Neural cell (in vitro differentiated cells): ENCODE measurements at places on chromosomes 16 and 17. TPM values are rescaled to one million over a fixed set of nuclear protein-coding genes. Genes with fewer than 3 reads are reported as not detected.

Gene MAP2K6
- 9.1 and 10.5 TPM in 2 replicates for polyA plus RNA-seq

Gene TSPOAP1
- polyA plus RNA-seq = 103 and 125 TPM in 2 replicates

Gene SDR42E1
- 0.02 TPM in 1 of 2 replicates, not detected in the other for polyA plus RNA-seq

Gene SOX8
- polyA plus RNA-seq = 3.9 and 4.6 TPM in 2 replicates

Gene DBNDD1
- 15.4 and 18.4 TPM in 2 replicates for polyA plus RNA-seq

Gene HBZ
- polyA plus RNA-seq = not detected in 2 replicates

Gene WFIKKN2
- not detected in 2 replicates for polyA plus RNA-seq

Gene C16orf92
- polyA plus RNA-seq = not detected in 2 replicates

Gene LCAT
- 0.32 TPM in 1 of 2 replicates, not detected in the other for polyA plus RNA-seq

Gene GDPD3
- 2.7 and 3.6 TPM in 2 replicates for polyA plus RNA-seq

Gene CFAP97D1
- polyA plus RNA-seq = 0.09 TPM in 1 of 2 replicates, not detected in the other

Gene ATP1B2
- 3.2 and 4.2 TPM in 2 replicates for polyA plus RNA-seq

Gene ERN1
- 2.3 and 5.6 TPM in 2 replicates for polyA plus RNA-seq

Gene C17orf107
- polyA plus RNA-seq = 0.45 and 2.1 TPM in 2 replicates

Gene TBX4
- polyA plus RNA-seq = not detected in 2 replicates

Gene AATF
- polyA plus RNA-seq = 12.7 and 13.4 TPM in 2 replicates

Gene KRT15
- polyA plus RNA-seq = 0.09 TPM in 1 of 2 replicates, not detected in the other

Gene CDK10
- polyA plus RNA-seq = 126 and 161 TPM in 2 replicates

Gene TBC1D3E
- polyA plus RNA-seq = not detected in 2 replicates

Gene SSTR5
- not detected in 2 replicates for polyA plus RNA-seq

Gene P2RX1
- not detected in 2 replicates for polyA plus RNA-seq

Gene MRM3
- 20.0 and 24.0 TPM in 2 replicates for polyA plus RNA-seq

Gene TRIM16
- polyA plus RNA-seq = 34.5 and 34.9 TPM in 2 replicates

Gene CTRB2
- polyA plus RNA-seq = not detected in 2 replicates

Gene TBC1D3H
- polyA plus RNA-seq = 2.0 TPM in 1 of 2 replicates, not detected in the other

Gene CPNE2
- 16.4 and 18.6 TPM in 2 replicates for polyA plus RNA-seq

Gene KCNJ18
- polyA plus RNA-seq = not detected in 2 replicates

Gene DNAH3
- polyA plus RNA-seq = 0.06 TPM in 1 of 2 replicates, not detected in the other
